GM18507 (cell line): ENCODE measurements at places on chromosomes 2 and 18.

GRCh38 chr2:237479747-237480146 lies 7.3 kb upstream of the MLPH start:
- no peak for DNase-seq

DNA sequence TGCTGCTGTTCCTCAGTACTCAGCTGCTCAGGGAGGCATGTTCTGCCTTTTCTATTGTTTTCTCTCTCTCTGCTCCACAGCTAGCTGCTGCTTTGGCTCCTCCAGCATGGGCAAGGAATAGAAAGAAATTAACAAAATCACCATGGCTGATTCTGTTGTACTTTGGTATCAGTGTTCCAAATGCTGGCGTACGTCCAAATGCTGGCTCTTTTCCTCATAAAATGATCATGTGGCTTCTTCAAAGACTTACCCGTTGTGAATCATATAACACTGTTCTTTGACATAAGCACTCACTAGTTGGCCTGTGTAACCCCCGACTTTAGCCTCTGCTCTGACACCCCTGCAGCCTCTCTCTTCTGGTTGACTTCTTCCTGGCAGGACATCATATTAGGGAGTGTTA lies 547.6 kb downstream of the CPS1 start:
- DNase-seq = no peak

DNA sequence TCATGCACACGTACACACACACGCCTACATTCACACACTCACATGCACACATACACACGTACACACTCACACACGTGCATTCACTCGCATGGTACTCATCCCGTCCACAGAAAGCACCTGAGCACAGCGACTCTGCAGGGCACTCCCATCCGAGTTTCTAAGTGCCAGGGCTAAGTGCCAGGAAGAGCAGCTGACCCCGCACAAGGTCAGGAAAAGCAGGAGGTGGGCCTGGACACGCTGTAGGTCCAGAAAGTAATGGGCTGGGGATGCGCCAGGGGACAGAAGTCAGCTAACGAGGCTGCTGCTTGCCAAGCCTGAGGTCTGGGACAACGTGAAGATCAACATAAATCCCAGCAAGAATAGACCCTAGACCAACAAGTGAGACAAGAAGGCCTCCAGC lies 15.8 kb downstream of the ADI1 start:
- no peak for DNase-seq

GRCh38 chr2:230998882-230999281 lies 3.0 kb downstream of the SPATA3 start:
- no peak for DNase-seq

DNA sequence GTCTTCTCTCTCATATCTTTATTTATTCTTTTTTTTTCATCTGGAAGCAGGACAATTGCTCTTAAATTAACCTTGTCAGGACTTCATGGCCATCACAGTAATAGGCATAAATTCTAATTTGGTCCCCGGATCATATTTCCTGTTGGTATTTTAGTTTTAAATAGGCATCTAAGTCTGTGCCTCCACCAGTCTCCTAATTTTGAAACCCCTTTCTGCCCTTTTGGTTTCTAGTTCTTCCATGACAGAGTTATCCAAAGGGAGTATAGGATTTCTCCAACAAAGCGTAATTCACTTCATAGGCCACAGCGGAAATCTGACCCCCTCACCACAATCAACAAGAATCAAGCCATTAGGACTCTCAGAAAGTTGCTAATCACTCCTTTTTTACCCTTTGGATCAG lies 3.8 kb downstream of the EPHA4 start:
- no peak for DNase-seq

DNA sequence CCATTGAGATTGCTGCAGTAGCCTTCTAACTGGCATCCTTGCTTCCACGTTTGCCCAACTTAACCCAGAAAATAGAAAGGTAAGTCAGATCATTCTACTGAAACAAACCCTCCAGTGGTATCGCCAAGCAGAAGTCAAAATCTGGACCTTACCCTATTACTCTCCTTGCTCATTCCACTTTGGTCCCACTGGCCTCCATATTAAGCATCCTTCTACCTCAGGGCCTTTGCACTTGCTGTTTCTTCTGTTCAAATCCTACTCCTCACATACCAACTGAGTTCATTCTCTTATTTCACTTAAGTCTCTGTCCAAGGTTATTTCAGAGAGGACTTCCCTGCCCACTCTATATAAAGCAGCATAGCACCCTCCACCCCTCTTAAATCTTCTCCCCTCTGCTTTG lies 84.5 kb downstream of the SPRED2 start:
- DNase-seq = no peak

GRCh38 chr2:26716340-26716739 lies 23.8 kb downstream of the KCNK3 start:
- DNase-seq = no peak

DNA sequence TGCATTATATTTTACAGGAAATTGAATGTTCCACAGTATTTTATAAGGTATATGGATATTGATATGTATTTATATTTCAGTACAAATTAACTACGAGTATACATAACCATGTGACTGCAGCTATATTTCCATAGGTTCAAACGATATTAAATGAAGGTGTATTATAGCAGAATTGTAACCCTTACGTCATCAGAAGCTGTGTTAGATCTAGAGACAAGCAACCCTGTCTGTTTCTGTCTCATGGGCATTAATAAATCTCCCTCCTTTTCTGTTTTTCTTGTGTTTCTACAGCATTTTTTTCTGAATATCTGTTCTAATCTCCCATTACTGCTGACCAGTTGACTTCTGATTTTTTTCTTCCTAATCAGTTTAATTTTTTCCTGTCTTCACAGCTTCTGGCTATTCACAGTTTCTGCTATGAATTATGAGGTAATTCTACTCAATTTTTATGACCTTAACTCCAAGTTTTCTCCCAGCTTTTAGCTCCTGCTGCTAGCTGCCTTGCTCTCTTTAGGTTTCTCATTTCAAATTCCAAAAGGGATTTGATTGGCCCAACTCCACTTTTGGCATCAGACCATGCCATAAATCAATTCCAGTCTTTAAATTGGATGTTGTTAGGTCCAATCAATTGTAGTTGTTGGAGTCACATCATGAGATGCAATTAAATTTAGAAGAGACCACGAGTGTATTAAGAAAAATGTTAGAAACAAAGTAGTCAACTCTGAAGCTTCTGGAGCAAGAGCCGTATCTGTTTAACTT lies 277.5 kb upstream of the ZSWIM2 start:
- no peak for DNase-seq

- DNase-seq = no peak
Observed at GRCh38 chr2:1414121-1414520, 858 bp downstream of the TPO start.

- no peak for DNase-seq
Observed at GRCh38 chr2:88226754-88227153, 56.6 kb downstream of the THNSL2 start.

GRCh38 chr2:38597115-38597514 lies 5.6 kb downstream of the HNRNPLL start:
- DNase-seq = no peak

DNA sequence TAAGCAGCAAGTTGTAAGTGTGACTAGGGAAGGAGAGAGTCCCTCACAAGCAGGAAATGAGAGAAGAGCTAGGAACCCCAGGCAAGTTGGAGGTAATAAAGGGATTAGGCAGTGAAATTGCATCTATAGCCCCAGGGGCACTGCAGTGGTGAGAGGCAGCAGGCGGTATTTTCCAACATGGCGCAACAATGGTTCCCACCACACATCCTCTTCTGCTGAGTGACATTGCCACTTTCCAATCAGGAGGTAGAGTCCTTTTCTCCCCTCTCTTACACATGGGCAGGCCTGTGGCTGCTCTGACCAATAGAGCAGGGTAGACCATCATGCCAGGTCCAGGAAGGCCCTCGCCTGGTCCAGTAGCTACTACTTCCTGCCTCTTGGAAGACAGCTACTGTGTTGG lies 86.6 kb downstream of the DNER start:
- DNase-seq = no peak

GRCh38 chr2:136027112-136027511 lies 41.7 kb upstream of the DARS1 start:
- no peak for DNase-seq

DNA sequence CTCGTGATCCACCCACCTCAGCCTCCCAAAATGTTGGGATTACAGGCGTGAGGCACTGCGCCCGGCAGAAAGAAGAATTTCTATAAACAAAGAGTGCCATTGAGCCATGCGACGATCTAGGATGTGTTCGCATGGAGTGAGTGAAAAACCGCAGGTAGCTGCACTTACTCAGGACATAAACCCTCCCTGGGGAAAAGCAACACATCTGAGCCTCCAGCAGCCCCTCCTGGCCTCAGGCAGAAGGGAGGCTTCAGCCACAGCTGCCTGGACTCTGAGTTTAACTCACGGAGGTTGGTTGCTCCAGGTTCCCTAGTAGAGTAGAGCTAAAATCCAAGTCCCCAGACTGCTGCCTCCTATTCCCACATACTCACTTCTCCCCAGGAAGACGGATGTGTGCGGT lies 11.3 kb upstream of the STK25 start:
- no peak for DNase-seq

DNA sequence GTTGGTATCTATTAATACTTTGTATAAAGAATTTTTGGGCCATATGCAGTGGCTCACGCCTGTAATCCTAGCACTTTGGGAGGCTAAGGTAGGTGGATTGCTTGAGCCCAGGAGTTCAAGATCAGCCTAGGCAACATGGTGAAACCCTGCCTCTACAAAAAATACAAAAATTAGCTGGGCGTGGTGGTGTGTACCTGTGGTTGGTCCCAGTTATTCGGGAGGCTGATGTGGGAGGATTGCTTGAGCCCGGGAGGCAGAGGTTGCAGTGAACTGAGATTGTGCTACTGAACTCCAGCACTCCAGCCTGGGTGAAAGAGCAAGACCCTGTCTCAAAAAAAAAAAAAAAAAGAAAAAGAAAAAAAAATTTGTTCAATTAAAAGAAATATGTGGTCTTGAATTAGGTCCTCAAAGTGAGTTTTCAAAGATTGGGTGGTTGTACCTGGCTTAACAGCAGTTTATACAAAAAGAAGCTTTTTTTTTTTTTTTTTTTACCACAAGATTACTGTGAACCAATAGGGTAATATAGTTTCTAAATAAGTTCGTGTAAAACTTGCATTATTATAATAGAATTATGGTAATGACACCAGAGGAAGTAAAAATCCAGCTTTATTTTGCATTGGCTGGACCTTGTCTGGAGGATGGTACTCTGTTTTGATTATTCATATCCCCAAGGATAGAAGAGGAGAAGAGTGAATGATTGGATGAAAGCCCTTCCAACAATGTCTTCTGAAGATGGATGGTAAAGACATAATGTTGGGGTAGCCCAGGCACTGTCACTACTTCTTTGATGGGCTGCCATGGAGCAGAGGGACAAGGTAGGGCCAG lies 210.3 kb downstream of the MYCN start:
- no peak for DNase-seq

GRCh38 chr2:153106802-153107477 lies 371.6 kb downstream of the RPRM start:
- no peak for DNase-seq

DNA sequence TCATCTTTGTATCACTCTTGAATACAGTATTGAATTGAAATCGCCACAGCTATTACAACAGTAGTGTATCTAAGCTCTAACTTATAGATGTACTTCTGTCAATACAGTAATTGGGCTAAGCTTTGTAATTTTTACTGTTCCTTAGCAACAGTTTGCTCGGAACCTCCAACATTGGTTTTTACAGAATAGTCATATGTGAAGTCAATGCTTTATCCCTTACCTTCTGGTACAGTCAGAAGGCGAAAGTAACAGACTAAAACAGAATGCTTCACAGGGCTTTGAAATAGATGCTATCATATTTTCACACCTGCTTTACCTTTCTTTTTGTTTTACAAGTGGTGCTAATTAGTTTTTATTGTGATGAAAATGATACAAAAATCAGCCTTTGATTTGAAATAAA lies 46.9 kb upstream of the CYP20A1 start:
- no peak for DNase-seq

DNA sequence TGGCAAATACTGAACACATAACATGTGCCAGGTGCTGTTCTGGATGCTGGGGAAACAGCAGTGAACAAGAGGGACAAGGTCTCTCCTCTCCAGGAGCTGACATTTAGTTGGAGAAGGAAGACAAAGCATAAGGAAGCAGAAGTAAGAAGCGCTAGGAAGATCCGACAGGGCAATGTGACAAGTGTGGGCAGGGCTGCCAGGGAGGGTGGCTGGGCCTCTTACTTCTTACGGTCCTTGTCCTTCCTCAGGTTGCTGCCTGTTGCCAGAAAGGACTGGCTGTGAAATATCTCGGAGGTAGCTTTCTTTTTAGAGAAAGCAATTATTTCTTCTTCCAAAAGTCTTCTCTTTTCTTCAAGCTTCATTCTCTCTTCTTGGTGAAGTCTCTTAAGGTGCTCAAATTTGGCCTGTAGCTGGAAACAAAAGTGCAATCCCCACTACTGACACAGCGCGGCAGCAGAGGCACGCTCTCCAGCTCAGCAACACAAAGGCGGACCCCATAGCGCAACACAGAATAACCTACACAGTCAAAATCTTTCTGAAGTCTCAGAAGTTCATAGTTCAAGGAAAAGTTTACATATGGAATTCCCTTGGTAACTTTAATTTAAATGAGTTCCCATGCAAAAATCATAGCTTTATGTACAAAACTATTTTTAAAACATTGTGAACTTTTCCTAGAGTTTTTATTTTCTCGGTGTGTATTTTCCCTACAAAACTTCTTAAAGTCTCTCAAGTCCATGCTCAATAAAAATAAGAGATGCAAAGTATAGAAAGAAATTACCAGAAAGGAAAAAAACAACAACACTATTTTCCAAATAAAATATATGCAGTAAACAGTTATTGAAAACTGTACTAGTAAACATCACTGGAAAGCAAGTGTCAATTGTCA lies 67.7 kb downstream of the SEPTIN10 start:
- peak; percentile 3 for DNase-seq

DNA sequence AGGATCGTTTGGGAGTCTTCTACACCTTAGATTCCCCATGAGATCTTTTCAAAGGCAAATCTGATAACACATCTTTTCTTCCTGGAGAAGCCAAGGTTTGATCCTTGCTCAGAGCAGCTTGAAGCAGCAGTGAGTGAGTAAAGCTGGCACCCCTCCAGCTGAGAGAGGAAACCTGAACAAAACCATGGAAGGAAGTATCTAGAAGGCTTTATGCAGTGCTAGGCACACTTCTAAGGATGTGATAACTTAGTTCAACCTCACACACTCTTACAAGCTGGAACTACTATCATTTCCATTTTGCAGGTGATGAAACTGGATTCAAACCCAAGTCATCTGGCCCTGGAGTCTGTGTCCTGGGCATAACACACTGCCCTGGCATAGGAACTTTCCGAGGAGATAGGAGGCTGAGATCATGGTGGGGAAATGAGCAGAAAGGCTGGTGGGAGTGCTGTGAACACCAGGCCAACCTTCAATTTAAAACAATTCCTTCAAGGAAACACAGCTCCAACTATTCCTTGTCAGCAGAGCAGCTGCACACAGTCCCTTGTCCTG lies 71.2 kb downstream of the CTAGE1 start:
- no peak for DNase-seq

GRCh38 chr2:229873123-229873581 lies 48.7 kb downstream of the TRIP12 start:
- peak; percentile 33 for DNase-seq

DNA sequence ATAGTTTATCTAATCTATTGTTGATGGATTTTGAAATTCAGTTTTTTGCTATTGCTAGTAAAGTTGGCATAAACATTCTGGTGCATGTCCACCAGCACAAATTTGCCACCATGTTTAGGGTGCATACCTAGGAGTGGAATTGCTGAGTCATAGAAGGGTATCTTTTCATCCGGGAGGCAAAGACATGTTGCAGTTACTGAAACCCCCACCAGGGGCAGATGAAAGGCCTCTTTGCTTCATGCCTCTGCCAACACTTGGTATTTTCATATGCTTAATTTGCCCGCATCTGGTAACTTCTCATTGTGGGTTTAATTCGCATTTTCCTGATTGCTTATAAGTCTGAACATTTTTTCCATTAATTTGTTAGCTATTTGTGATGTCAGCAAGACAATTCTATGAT lies 8.2 kb downstream of the DCC start:
- no peak for DNase-seq
